ENCODE measurements at places on chromosomes 12 and 14.

DNA sequence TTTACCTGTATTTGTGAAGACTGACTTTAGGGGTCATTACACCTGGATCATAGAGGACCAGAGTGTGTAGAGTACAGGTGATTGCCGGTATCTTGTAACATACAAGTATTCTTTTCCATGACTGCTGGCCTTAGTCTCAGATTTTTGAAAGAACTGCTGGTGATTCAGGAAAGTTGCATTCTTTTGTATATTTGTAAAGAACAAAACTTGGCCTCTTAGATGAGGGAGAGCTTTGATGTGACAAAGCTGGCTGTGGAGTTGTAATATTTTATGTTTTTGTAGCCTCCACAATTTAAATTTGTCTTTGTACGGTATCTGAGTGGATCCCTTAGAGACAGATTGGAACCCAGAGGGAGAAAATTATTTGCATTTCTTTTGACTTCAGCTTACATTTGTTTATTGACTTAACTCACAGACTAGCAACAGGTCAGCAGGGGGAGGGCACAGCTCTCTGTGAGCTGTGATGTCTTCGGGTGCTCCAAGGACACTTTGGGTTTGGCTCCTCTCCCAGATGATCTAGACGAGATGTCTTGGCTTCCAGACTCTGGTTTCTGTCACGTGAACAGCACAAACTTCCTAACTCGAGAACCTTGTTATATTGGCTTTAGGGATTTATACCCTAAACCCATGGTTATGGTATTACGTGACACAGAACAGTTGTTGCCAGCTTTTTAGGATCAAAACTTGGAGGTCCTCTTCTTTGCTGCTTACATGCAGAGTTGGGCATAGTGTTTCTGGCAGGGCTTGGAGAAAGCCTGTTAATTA lies 65.9 kb downstream of the DAAM1 start:
- no peak for DNase-seq

DNA sequence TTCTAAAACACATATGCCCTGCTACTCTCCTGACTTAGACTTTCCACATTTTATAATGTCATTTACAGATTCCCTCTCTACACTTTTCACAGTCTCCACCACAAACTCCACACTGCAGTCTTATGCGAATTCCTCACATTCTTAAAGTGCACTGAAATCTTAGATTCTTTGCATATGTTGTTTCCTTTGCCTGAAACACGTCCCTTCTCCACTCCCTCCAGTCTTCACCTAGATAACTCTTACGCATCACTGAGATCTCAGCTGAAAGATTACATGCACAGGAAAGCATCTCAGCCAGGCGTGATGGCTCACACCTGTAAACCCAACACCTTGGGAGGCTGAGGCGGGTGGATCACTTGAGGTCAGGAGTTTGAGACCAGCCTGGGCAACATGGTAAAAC lies 3.8 kb upstream of the ARHGAP9 start:
- no peak for DNase-seq

GRCh38 chr12:87952223-87952622 lies 77.0 kb downstream of the C12orf50 start:
- DNase-seq, result no peak

GRCh38 chr14:36981832-36982529 lies 190.4 kb downstream of the SLC25A21 start:
- no peak for DNase-seq

DNA sequence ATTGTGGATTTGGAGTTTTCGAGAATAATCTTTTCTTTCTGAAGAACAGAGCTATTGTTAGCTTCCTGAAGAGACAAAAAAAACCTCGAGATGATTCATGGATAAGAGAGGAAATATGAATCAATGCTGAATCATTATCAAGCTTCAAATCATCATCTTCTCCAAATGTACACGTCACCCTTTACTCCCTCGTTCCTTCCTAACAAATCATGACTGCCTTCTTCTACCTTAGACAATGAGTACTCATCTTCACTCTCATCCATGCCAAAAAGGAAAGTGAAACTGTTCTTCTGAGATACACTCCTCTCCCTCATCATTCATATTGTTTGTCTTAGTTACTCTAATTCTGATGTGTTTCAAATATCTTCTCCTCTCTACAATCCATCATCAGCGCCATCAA lies 1115.8 kb upstream of the ATXN7L3B start:
- no peak for DNase-seq

DNA sequence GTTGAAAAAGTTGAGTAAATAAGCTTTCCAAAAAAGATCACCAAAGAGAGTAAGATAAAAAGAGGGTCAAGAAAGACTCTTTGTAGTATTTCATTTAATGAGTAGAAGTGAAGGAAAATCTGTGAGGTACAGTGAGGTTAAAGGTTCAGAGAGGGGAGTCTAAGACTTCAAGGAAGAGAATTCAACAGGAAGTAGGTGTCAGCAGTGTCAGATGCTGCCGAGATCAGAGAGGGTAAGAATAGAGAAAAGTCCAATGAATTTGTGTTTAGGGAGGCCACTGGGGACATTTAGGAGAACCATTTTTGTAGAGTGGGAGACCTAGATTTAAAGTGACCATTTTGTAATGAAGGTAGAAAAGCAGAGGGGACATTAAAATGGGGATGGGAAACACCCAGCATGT lies 71.6 kb upstream of the KRAS start:
- DNase-seq, result no peak

DNA sequence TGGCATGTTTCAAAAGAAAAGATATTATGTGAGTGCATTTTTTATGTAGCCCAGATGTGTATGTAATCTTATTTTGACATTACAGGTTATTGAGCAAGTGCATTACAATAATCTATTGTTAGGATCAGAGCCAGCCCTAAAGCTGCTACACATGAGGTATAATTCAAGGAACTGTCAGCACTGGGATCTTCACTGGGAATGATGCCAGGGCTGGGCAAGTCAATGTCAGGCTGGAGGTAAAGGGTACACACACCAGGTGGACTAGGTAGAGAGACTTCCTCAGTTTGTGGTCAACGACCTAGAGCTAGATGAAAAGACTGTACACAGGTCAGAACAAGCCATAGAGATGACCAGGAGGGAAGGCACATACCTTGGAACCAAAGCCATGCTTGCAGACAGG lies 15.4 kb downstream of the TRIM9 start:
- DNase-seq, result no peak

DNA sequence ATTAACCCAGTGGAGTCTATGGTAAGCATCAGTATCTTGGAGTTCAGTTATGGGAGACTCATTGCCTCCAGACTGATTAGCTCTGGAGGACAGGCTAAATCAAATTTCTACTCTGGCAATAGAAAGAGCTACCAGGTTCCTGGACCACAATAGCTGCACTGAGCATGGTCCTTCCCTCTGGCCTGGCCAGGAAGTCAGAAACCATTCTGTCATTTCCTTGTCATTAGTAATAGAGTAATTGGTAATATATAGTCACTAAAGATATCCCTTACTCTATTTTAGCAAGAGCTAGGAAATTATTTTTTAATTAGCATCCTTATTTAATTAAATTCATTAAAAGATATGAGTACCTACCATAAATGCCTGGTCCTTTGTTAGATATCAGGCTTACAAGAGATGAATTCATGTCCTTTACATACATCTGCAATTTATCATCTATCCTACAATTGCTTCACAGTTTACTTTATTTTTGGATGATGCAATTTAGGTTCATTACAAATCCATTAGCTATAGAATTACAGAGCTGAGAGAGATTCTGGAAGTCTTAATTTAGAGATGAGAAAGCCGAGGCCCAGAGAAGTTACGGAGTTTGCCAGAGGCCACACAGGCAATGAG lies 23.7 kb upstream of the TDRD9 start:
- no peak for DNase-seq

DNA sequence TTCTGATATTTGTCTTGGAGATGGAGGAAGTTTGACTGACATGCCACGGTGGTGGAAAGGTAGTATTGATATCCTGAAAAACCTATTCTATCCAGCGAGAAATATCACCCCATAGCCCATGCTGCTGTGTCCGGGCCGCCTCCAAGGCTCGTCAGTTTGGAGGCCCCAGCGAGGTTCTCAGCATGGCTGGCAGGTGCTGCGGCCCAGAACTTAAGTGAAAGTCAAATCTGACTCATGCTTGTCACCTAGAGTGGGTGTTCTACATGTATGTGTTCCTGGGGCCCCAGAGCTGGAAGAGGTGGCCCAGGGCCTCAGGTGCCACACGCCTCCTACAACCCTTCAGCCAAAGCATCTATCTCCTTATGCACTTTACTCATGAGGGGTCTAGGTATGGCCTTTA lies 92.9 kb downstream of the GCH1 start:
- DNase-seq, result no peak
